Non-pigmented ciliary epithelial cell (primary cell): ENCODE measurements at places on chromosomes 2 and 18.

- DNase-seq: peak; percentile 55
Measured at GRCh38 chr18:58117786-58118403, 73.9 kb downstream of the NEDD4L start.

DNA sequence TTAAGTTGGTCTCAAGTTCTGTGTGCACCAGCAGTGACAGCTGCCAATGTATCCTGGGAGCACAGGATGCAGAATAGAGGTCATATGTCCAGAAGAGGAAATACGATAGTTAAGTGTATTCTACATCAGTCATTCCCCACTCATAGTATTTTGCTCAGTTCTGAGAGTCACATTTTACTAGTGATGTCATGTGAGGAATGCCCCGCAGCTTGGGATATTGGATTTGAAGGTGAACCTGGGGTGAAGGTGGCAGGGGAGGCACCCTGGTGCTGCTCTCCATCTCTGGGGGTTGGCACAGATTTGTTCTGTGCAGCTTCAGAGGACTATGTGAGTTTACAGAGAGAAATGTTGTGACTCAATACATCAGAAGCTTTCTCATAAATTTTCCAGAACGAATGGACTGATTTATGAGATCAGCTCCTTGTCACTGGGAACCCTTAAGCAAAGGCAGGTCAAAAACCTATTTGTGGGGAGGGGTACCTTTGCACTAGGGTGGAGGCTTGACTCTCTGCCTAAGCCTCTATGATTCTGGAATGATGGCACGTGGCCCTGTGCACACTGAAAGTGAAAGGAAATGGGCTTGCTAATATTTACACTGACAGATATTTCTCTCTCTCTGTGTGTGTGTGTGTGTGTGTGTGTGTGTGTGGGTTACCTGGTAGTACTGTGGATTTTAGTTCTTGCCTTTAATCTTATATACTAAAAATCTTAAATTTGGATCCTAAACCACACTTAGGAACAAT lies 95.9 kb downstream of the NEB start:
- DNase-seq: no peak

GRCh38 chr2:134393075-134393461 lies 139.2 kb downstream of the MGAT5 start:
- DNase-seq: no peak

DNA sequence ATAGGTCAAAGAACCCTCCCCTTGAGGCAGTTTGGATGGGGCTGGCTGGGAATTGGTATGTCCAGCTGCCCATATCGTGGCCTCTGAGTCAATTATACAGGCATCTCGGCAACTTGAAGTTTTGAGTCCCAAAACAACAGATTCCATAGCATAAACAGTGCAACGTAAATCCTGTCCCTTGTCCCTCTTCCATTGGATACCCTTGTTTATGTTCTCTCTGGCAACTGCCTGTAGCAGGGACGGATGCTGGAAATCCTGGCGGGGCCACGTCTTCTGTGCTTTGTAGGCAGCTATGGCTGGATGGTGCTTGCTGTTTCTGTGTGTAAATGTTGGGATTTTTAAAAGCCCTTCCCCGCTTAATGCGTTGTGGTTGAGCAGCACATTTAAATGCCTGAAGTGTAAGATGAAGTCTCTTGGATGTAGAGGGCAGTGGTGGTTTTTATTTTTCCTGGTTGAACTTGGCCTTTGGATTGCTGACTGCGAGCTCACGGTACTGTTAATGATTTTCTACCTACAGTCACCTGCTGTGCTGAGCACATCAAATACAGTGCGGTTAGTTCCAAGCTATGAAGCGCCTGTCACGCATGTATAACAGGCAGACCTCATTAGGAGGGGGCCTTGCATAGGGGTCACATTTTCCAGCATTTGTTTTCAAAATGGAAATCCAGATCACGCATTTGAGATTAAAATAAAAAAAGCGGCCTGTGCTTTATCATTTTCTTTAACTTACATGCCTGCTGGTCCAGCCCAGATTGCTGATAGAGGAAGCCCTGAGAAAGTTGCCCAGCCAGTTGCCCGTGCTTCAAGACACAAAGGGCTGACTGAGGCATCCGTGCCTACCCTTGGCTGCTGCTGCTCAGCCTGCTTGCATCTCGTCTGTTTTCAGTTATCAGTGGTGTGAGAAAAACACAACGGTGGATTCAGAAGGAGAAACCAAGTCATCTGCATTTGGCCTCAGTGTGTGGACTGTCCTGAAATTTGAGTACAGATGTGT lies 84.7 kb downstream of the NEDD4L start:
- DNase-seq: no peak

DNA sequence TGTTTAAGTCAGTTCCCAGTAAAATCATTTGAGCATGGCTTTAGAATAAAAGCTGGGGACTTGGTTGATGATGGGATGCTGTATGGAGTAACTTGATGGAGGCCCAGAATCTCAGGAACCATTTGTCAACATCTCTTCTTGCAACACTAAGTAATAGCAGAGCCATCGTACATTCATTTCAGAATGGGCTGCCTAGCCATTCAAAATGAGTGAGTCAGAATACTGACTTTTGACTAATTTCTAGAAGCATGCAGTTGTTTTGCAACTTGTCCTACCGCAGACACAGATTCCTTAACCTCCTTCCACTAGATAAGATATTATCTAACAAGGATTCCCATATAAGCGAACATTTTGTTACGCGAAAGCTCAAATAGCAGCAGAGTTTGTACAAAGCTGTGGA lies 229.5 kb downstream of the CNTNAP5 start:
- DNase-seq: no peak

DNA sequence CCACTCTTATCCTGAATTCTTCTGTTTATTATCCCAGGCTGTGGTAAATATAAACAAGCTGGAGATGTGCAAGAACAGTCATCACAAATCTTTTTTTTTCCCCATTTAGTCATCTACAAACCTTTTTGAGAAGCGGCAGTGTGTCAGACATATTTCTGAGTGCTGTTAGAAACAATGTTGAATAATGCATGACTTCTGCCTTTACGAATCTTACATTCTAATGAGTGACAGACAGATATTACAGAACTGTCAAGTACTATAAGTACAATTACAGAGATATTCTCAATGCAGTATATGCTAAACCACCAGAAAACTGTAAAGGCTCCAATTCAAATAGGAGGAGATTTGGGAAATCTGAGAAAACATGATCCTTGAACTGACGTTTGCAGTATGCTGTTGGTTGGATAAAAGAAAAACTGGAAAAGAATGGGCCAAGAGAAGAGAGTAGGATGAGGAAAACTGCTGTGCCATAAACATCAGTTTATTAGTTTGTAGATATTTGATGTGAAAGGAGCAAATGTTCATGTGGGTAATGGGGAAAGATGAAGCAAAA lies 379.5 kb upstream of the SLC8A1 start:
- DNase-seq: no peak

GRCh38 chr2:67846370-67847070 lies 216.3 kb downstream of the C1D start:
- peak; percentile 80 for DNase-seq

DNA sequence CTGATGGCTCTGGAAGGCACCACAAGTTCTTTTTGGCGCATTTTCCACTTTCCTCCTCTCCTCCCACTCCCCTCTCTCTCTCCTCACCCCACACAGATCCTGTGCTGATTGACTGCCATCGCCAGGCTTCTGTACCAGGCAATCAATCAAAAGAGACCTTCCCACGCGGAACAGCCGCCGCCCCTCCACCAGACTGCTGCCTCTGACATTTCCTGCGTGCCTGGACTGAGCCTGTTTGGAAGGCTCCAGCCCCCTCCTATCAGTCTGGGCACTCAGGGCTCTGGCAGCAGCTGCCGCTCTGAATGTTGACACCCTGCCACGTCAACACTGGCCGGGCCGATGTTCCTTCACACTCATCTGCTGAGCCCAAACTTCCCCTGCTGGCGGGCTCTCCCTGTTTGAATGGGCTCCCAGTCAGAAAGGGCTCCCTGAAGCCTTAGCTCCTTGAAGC lies 467.7 kb downstream of the EPHA4 start:
- no peak for DNase-seq

- DNase-seq: peak; percentile 18
Measured at GRCh38 chr2:11446733-11447248, 19.2 kb downstream of the E2F6 start.

DNA sequence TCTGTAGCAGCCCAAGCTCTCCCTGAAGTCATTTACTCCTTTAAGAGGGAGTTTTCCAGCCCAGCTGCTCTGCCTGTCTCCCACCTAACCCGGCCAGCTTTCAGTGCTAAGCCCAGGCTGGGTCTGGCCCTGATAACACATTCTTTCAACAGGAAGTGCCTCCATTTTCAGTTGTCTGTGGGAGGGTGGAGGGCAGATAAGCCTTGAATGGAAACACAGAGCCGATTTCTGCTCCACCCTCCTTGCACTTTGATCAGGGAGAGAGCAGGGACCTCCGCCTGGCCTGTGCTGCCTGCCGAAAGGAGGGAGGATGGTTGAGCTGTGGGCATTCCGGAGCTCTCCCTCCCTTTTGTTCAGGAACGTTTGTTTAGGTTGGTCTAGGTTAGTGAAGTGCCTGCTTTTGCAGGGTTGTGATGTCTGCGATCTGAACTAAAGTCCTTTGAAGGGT lies 24.8 kb downstream of the GATA6 start:
- DNase-seq: no peak

GRCh38 chr2:236284208-236284607 lies 20.0 kb upstream of the ASB18 start:
- DNase-seq: no peak

DNA sequence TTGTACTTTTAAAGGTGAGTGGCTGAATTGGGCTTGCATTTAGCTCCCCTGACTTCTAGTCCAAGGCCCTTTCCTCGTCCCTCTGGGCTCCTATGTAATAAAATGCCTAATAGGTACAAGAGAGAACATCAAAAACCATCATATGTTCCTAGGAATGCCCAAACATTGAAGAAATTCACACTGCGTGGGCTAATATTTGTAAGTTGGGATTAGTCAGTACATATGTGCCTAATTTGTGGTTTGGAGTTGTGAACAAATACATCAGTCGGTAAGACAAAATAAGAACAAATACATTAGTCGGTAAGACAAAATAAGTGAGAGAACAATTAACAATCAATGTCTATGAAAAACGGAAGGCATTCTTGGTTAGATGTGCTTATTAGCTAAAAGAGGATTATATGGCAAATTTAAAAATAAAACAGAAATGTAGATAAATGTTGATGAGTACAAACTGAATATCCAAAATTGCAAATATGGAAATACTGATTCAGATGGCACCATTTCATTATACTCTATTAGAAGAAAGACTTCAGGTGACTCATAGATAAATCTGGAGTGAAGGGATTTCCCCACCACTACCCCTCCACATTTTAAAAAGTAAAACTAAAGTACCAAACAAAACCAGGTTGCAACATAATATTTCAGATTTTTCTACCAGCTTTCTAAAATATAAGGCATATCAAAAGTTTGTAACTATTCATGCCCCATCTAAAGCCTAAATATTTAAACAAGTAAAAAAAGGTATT lies 325.4 kb downstream of the ZEB2 start:
- no peak for DNase-seq

DNA sequence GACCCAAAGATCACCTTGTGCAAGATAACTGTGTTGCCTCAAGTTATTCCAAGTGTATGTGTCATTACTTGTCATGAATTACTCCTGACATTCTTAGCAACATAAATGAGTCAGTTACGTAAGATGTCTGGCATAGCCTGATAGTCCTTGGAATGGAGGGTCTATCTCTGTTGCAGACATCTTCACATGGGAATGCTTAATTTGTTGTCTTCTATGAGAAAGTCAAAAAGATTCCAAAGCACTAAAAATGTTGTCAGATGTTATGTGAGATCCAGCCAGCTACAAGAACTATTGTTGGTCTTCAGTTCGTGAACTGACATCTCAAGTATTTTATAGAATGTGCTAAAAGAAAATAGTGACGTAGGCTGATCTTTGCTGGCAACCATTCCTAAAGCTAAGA lies 178.2 kb upstream of the RASGRP3 start:
- DNase-seq: no peak

- no peak for DNase-seq
Measured at GRCh38 chr2:137202318-137202717, 437.0 kb downstream of the THSD7B start.
